Epithelial cell of alveolus of lung (primary cell): ENCODE measurements at places on chromosomes 7 and 10. TPM values are rescaled to one million over a fixed set of nuclear protein-coding genes. Genes with fewer than 3 reads are reported as not detected.

The MNX1 gene
- not detected in 2 replicates for total RNA-seq

The ELMO1 gene
- 0.52 and 2.3 TPM in 2 replicates for total RNA-seq

The ASIC3 gene
- 0.13 and 0.96 TPM in 2 replicates for total RNA-seq

The FAM3C gene
- 24.4 and 30.9 TPM in 2 replicates for total RNA-seq

The NEBL gene
- total RNA-seq, result 6.6 and 8.4 TPM in 2 replicates

The GSTO2 gene
- total RNA-seq, result 8.9 and 18.4 TPM in 2 replicates

The C10orf62 gene
- not detected in 2 replicates for total RNA-seq

The EVX1 gene
- not detected in 2 replicates for total RNA-seq

The CALML5 gene
- not detected in 2 replicates for total RNA-seq

The NOS3 gene
- 1.4 and 4.5 TPM in 2 replicates for total RNA-seq
